ENCODE measurements at places on chromosomes 2 and 18.

DNA sequence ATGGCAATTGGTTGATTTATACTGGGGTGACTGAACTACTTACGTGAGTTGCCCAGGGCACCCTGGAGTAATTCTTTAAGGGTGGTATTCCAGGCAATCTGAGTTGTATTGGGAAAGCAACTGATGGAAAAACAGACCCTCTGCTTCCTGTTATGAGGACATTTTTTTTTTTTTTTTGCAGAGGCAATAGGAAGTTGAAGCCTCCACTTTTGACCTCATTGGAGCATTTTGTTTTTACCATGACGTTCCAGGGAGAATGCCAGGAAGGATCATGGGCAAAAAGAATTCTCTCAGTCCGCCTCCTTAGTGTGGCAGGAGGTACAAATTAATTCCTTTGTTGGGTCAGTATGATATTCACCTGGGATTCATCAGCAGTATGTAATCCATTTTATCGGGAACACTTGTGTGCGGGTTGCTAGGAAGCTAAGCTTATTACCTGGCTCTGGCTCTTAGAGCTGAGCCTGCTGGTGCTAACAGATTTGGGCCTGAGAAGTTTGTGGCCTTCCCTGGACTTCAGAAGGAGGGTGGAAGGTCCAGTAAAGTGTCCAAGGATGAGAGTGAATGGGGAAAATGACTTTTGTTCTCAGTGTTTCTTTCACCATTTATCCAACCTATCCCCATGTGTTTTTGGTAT, 272.9 kb upstream of the EPAS1 start:
- no peak for DNase-seq

DNA sequence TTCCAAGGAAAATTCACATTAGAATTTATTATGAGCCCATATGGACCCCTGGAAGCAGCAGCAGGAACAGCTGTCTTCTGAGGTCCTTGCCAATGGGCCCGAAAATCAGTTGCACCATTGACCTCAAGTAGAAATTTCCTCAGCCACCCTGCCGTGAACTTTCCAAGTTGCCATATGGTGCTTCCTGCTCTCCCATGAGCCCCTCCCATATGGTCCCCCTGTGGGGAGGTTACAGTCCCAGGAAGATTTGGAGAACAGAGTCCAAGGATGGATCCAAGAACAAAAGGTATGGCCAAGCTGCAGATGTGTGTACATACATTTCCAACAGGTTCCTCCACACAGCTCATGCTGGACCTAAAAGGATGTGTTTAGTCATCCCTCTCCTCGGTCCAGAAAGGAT, 34.6 kb downstream of the DIPK1C start:
- DNase-seq: no peak

- DNase-seq: no peak
These were observed 3.1 kb downstream of the SPOPL start for GRCh38 chr2:138504546-138505235.

DNA sequence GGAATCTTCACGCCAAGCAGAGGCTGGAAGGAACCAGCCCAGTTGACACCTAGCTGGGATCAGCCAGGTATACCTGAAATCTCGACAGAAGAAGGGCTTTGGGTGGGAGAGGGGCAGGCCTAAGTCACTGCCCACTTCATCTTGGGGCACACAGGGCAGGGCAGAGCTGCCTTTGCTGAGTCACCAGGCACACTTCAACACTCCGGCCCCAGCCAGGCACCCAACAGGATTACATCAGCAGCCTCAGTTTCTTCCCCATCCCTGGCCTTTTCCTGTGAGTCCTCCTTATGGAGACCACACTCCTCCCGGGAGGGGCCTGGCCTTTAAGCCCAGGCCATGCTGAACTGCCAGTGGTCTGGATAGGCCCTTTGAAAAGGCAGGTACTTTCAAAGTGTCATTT, 201.7 kb upstream of the HS6ST1 start:
- DNase-seq: no peak

DNA sequence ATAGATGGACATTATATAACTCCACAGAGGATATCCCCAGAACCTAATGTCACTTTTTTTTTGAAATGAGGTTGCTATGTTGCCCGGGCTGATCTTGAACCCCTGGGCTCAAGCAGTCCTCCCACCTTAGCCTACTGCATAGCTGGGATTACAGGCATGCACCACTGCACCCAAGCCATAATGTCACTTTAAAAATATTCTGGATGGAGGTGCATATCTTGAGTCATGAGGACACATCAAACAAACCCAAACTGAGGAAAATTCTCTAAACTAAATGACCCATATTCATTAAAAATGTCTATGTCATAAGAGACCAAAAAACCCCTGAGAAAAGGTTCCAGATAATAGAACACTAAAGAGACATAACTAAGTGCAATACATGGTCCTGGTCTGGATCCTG, 36.3 kb downstream of the OSGEPL1 start:
- DNase-seq: no peak

DNA sequence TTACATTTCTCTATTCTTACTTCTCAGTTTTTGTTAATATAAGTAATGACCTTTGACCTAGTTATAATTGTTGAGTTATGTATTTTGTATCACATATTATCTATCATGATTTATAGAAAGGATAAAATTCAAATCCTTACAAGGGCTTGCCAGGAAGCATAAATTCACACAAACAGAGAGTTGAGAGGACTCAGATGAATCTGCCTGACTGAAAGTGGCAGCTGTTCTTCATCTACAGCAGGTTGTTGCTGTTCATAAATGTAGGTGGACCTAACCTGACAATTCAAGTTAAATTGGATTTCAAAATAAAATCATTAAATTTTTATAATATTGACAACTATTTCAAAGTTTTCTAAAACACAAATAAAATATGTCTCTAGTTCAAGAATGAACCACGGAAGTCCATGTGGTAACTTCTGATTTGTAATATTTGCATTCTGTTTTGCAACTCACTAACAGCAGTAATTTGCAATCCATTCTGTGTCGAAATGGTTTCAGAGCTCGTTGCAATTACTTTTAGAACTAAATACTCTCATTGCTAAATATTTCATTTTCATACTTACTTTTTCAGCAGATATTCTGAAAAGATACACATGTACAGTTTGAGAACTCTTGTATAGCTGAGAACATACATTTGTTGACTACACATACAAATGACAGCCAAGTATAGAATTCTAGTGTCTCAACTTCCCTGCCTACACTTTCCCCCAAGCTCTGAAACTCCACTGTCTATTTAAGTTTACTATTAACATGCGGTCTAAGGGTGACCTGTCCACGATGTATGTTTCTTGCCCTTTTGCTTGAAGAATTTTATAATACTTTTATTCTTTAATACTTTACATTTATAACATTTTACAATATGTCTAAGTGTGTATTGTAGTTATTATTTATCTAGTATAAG, 25.7 kb downstream of the SCN7A start:
- DNase-seq: no peak

GRCh38 chr2:148013876-148014275, 6.7 kb downstream of the ORC4 start:
- no peak for DNase-seq

DNA sequence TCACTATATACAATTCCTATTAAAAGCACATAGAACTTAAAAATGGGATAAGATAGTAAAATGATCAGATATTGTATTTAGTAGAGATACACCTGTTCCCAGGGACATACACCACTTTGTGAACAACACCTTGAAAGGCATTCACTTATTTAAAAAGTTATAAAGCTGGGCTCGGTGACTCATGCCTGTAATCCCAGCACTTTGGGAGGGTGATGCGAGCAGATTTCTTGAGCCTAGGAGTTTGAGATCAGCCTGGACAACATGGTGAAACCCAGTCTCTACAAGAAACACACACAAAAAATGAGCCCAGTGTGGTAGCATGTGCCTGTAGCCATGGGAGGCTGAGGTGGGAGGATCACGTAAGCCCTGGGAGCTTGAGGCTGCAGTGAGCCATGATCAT, 90.9 kb downstream of the RAPGEF4 start:
- DNase-seq: no peak

GRCh38 chr2:242019344-242019743, 149.8 kb downstream of the RTP5 start:
- DNase-seq: no peak

DNA sequence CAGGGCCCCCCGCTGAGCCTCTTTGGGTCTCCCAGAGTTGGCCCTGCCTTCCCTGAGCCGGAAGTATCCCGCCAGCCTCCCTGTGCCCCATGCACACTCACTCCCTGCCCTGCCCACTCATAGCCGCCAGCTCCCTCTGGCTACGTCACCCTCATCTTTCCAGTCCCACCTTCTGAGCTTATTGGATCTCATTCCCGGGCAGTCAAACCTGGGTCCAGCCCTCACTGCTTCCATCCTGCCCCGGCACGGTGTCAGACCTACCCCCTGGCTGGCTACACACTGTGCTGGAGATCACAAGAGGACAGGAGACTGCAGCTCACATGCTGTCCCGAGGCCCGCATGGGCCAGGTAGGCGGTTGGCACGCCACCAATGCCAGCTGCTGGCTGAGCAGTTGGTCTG, 147.2 kb downstream of the ASB1 start:
- DNase-seq: no peak

DNA sequence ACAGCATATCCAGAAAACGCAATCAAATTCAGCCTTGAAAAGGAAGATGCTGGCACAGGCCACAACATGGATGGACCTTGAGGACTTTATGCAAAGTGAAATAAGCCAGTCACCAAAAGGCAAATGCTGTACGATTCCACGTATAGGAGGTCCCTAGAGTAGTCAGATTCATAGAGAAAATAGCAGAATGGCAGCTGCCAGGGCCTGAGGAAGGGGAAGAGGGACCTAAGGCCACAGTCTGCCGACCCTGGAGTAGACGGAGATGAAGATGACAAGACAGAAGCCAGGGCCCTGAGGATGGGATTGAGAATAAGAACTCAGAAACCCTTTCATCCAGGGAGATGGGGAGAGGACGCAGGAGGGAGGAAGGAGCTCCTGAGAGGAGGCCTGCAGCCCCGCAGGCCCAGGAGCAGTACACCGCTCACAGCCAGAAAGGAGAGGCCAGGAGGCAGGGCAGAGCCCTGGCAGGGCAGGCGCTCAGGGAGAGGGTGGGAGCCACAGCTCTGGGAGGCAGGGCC, 8.1 kb upstream of the MTERF4 start:
- DNase-seq: no peak

- DNase-seq: no peak
These were observed 59.5 kb downstream of the E2F6 start for GRCh38 chr2:11406267-11406957.

GRCh38 chr18:2547477-2548087, 23.7 kb downstream of the METTL4 start:
- DNase-seq: no peak

GRCh38 chr18:31386741-31387140, 10.2 kb downstream of the DSG4 start:
- DNase-seq: no peak

GRCh38 chr2:176595986-176596385, 326.7 kb downstream of the MTX2 start:
- no peak for DNase-seq

DNA sequence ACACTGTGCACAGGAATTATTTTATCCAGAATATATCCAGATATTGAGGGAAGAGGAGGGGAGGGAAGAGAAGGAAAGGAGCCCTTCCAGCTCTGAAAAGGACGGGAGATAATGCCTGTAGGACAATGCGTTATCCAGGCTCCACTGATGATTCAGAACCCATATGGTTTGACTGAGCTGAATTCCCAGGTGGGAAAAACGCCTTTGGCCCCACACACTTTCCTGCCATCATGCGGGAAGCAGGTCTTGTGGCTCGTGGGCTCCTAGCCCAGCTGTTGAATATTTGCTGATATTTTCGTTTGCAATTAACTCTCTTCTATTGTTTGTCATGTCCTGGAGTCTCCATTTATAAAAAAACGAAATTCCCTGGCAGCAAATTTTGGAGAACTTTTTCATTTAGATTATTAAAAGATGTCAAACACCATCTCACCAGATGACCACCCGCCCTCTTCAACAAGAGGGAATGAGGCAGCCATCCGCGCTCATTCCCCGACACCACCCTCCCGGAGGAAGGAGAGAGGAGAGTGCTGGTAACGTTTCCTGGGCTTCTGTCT, 8.9 kb downstream of the COL6A3 start:
- no peak for DNase-seq

GRCh38 chr2:191679818-191680600, 2.1 kb downstream of the NABP1 start:
- no peak for DNase-seq

GRCh38 chr2:188422726-188423125, 131.1 kb downstream of the GULP1 start:
- DNase-seq: no peak

DNA sequence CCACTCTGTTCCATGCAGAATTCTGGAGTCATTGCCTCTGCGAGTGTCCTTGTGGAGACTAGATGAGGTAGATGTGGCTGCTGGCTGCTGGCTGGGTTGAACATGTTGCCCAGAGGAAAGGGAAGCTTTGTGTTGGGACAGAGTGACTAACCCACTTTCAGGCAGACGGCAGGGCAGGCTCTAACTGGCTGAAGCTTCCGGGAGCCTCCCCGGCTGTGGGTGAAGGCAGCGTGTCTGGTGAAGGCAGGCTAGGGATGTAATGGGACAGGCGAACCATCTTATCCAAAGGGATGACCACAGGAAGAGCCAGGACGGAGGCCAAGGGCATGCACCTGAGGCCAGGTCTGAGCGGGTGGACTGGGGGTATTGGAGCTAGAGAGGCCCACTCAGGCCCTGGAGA, 16.0 kb downstream of the ASPRV1 start:
- no peak for DNase-seq

DNA sequence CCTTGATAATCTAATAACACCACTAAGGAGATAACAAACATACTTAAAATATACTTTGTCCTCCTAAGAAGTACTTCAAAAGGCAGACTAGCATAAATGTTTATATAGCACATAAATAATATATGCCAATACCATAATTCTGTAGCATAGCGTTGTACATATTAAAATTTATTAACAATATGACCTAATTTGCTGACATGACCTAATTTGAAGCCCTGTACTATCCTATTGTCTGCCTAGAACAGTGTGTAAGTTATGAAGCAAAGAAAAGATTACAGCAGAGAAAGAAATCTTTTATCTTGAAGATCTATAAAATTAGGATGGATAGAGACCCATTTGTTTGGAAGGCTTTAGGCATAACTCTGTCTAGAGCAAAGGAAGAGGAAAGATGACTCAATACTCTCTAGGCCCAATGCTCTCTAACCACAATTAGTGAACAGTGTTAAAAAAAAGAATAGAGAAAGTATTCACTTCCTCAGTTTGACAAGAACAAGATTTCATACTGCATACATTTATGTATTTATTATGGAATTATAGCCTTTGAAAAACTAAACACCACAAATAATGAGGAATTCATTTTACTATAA, 231.3 kb downstream of the ZRANB3 start:
- DNase-seq: no peak

GRCh38 chr2:61295981-61296380, 134.0 kb downstream of the C2orf74 start:
- no peak for DNase-seq

GRCh38 chr2:11827547-11827946, 81.1 kb downstream of the LPIN1 start:
- no peak for DNase-seq
